Natural killer cell (primary cell): ENCODE measurements at places on chromosomes 2 and 18. TPM values are rescaled to one million over a fixed set of nuclear protein-coding genes. Genes with fewer than 3 reads are reported as not detected.

DNA sequence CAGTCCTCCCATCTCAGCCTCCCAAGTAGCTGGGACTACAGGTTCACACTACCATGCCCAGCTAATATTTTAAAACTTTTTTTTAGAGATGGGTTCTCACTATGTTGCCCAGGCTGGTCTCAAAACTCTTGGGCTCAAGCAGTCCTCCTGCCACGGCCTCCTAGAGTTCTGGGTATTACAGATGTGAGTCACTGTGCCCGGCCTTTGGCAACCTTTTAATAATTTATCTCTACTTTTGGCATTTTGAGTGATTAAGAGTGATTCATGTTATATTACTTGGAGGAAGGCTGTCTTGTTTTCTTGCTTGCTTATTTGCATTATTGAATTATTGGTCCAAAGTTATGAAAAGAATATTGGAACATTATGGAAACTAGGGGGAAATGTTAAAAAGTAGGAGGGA is 24.3 kb downstream of the NCOA1 start:
- no peak overlapping the region for H3K4me3 ChIP-seq
- no peak overlapping the region for H3K27ac ChIP-seq
- H3K36me3 ChIP-seq = no peaks in the 10 kb centered on the region

DNA sequence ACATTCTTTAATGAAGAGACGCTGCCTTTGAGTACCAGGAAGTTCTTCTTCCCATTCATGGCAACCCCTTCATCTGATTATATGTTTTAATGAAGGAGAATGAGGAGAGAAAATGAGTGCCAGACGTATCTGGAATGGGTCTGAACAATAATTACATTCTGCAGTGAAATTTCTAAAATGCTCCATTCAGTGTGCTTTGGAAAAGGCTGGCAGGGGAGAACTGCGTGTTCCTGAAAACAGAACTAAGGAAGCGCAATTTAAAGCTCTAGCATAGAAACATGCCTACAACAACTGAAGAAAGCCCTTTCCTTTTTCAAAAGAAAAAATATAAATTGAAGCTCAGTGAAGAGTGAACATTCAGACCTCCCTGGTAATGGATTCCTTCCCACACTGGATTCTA is 58.8 kb downstream of the BOD1L2 start:
- H3K27me3 ChIP-seq = no peaks in the 10 kb centered on the region
- H3K4me1 ChIP-seq = peaks cover 6% of the 10 kb centered on the region
- H3K4me3 ChIP-seq = no peak overlapping the region
- no peaks in the 10 kb centered on the region for H3K36me3 ChIP-seq

FSHR gene
- total RNA-seq = not detected

- no peak for DNase-seq
- H3K36me3 ChIP-seq = no peaks in the 10 kb centered on the region
- H3K27me3 ChIP-seq = no peaks in the 10 kb centered on the region
- peaks cover 13% of the 10 kb centered on the region for H3K4me1 ChIP-seq
These were observed 63.8 kb downstream of the HAUS1 start for GRCh38 chr18:46167971-46168370.

DNA sequence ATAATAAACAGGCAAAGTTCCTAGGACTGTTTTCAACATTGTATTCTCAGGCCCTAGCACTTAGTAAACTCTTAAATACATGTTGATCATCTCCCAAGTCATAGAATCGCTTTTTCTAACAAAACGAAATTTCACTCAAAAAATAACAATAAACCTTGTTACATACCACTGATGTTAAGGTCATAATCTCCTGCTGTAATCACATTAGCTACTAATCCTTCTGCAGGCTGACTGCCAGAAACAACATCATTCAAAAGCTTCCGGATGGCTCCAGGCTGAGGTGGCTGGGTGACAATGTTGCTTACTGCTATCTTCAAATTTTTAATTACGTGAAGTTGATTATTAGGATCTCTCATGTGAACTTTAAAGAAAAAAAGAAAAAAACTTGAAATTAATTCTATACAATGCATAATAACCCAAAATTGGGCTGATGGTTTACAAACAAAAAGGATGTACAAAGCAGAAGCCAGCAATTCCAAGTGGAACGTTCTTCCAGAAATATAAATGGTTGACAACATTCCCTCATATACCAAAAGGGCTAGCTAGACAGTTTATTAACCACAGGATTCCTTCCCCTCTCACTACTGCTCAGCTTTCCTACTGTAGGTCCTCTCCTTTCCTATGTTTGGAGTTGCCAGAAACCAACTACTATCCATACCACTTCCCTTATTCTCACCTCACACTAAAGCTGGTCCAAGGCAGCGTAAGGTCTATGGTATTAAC is 11.6 kb downstream of the TRAPPC8 start:
- no peak overlapping the region for H3K27ac ChIP-seq
- no peaks in the 10 kb centered on the region for H3K4me1 ChIP-seq
- no peaks in the 10 kb centered on the region for H3K27me3 ChIP-seq
- DNase-seq = no peak
- no peak overlapping the region for H3K4me3 ChIP-seq

TRIB2 gene
- total RNA-seq = 87.4 TPM

DNA sequence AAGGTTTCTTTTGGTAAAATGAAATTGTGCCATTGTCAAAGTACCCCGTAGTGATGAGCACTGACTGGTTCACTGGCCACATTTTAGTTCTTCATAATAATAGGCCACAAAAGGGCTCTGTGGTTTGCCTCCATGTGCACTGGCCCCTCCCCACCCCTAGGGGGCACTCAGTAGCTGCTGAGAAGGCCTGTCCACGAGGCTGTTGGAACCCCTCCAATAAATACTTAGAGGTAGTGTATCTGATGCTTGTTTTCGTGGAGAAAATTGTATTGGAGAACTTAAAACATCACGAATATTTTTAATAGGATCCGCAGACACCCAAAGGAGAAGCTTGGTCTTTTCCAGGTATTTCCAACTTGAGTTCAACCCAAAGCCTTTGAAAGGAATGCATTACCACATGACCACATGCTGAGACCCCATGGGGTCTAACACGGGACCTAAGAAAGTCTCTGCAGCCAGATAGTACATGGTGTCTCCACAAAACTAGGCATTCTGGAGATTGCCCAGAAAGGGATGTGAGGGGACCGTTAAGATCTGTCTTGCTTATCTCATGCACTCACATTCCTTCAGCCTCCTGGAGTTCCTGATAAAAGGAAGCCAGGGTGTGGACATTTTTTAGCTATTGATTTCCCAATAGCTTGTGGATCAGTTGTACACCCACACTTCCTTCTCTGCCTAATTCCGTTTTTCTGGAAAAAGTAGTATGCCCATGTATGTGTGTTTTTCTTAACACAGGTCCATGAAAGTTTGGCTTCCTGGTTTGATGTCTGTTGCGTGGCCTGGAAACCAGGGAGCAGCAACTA is 28.5 kb upstream of the NOSTRIN start:
- H3K4me1 ChIP-seq = no peaks in the 10 kb centered on the region
- no peak overlapping the region for H3K4me3 ChIP-seq

DNA sequence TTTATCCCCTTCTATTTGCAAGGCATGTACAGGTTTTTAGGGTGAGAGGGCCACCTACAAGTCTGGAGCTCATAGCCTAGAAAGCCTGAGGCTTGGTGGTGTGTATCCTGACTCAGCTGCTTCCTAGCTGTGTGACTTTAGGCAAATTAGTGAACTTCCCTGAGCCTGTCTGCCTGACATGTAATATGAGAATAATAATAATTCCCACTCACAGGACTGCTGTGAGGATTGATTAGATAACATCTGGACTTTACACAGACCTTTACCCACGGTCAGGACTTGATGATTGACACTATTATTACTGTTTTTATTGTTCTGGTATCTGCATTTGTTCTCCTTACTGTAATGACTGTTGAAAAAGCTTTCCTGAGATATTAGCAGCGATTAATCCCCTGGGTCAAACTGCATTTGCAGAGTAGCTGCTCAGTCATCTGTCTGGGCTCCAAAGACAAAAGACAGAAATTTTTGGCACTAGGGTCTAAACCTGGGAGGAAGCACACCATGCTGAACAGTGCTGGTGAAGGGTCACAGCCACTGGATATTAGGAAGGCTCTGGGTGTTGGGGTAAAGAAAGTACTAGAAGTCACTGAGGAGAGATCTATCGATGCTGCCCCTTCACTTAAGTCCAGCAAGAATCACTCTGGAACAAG is 276.5 kb upstream of the FN1 start:
- H3K4me3 ChIP-seq = no peak overlapping the region
- no peaks in the 10 kb centered on the region for H3K36me3 ChIP-seq
- no peaks in the 10 kb centered on the region for H3K4me1 ChIP-seq
- DNase-seq = no peak
- H3K27me3 ChIP-seq = no peaks in the 10 kb centered on the region

FMNL2 gene
- 3.0 TPM for total RNA-seq

DNA sequence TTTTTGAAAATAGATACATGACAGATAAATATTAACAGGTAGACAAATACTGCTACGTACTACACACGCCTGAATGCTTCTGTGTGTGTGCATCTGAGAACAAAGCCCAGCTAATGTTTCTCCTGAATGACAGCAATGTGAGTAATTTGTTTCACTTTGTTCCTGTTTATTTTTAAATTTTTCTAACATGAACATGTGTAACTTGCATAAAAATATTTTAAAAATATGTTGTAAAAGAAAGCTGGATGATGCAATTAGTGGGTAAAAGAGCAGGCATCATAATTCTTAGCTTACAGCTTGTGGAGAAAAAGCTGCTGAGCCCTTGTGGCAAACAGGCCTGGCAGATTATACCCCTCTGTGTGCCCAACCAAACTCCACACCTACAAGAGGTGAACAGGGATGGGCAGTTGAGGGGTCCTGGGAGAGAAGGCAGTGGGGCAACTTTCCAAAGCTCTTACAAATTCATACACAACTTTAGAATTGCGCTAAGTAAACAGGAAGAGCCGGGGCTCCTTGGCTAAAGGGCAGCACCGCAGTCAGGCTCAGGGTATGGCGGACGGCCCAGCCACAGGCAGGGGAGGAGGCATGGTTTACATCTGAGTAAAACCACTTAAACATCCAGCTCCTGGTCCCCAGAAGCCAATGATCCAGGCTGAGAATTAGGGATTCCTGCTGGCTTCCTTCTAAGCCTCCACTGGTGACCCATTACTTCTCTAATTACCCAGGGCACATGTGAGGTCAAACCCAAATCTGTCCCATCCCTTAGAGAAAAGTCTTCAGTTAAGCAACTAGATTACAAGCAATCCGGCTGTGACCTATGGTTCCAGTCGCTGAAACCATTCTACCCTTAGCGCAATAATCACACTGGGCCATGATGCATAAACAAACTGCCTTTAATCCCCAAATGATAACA is 14.0 kb downstream of the PXDN start:
- H3K27ac ChIP-seq = no peak overlapping the region
- H3K4me3 ChIP-seq = no peak overlapping the region
- no peaks in the 10 kb centered on the region for H3K4me1 ChIP-seq
- H3K27me3 ChIP-seq = no peaks in the 10 kb centered on the region

ACOXL gene
- total RNA-seq = not detected

DNA sequence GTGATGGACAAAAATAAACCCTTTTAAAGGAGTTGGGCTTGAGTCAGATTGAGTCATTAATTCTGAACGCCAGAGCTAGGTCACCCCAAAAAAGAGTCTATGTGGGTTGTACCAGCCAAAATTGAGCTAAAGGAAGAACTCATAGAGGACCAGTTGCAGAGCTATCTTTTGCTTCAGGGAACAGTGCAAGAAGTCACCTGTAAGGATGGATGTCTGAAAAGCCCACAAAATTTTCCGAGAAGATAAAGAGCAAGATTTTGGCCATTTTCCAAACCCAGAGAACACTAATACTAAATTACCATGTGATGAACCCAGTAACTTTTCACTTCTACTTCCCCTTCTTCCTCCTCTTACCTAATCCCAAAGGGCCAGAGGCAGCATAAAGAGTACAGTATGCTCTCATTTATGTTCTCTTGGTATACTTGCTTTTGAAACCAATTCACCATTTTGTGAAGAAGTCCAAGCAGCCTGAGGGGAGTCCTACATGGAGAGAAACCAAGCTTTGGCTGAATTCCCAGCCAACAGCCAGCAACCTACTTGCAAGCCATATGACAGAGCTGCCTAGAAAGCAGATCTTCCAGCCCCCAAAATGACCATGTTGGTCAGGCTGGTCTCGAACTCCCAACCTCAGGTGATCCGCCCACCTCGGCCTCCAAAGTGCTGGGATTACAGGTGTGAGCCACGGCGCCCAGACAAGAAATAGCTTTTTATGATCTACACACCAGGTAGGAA is 551.7 kb downstream of the SATB2 start:
- H3K4me3 ChIP-seq = no peak overlapping the region
- H3K4me1 ChIP-seq = no peaks in the 10 kb centered on the region
- no peak for DNase-seq

GRCh38 chr2:142286618-142287017 is 155.8 kb upstream of the LRP1B start:
- no peak for DNase-seq
- H3K4me1 ChIP-seq = no peaks in the 10 kb centered on the region
- no peaks in the 10 kb centered on the region for H3K27me3 ChIP-seq
- no peak overlapping the region for H3K27ac ChIP-seq
- H3K4me3 ChIP-seq = no peak overlapping the region
- no peaks in the 10 kb centered on the region for H3K36me3 ChIP-seq

PPM1G gene
- total RNA-seq = 73.8 TPM

RUFY4 gene
- total RNA-seq = 0.82 TPM

GRCh38 chr2:112604952-112605351 is 20.5 kb downstream of the CHCHD5 start:
- no peaks in the 10 kb centered on the region for H3K27me3 ChIP-seq
- no peak overlapping the region for H3K4me3 ChIP-seq
- no peak overlapping the region for H3K27ac ChIP-seq
- H3K4me1 ChIP-seq = peaks cover 6% of the 10 kb centered on the region
- no peak for DNase-seq

DNA sequence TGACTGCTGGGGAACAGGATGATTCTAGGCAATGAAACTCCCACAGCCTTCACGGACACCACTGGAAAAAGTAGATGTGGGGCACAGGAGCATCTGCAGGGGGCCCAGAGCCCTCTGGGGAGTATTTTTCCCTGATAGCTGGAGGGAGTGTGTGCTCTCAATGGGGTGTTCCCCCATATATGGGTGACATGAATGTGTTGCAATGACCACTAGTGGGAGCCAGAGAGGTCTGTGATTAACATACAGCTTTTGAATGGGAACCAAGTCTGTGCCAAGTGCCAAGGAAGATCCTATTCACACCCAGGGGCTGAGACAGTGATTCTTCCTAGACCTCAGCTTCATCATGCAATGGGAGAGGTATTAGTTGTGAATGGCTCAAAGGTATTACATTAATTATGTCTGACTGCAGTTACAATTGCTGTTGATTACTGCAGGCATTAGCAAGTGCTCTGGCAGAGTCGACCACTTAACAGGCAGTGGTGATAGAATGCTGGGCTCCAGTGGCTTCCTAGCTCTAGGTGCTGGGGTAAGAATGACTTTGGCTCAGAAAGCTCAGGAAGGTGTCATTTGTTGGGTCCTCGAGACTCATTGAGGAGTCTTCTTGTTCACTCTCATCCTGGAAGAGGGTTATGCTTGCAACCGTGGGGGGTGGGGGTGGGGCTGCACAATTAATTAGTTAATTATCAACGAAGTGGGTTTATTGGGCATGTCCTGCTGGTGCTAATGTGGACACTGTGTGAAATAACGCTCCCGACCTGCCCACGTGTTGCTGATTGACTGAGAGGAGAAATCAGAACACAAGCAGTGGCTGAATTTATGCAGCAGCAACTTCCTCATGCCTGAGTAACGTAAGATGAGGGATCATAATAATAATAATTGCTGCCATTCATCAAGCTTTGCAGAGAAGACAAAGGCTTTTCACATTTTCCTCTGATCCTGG is 194.1 kb downstream of the CLIP4 start:
- H3K36me3 ChIP-seq = no peaks in the 10 kb centered on the region
- no peak overlapping the region for H3K27ac ChIP-seq
- H3K4me3 ChIP-seq = no peak overlapping the region
- peaks cover 11% of the 10 kb centered on the region for H3K4me1 ChIP-seq
- no peaks in the 10 kb centered on the region for H3K27me3 ChIP-seq

CPO gene
- total RNA-seq = not detected

DSG4 gene
- total RNA-seq = not detected

OR6B2 gene
- total RNA-seq = not detected

- no peak overlapping the region for H3K4me3 ChIP-seq
- peaks cover 38% of the 10 kb centered on the region for H3K4me1 ChIP-seq
- H3K27me3 ChIP-seq = no peaks in the 10 kb centered on the region
These were observed 14.1 kb upstream of the PMAIP1 start for GRCh38 chr18:59885579-59886163.
